ENCODE measurements at places on chromosomes 6 and 20. TPM values are rescaled to one million over a fixed set of nuclear protein-coding genes. Genes with fewer than 3 reads are reported as not detected.

DNA sequence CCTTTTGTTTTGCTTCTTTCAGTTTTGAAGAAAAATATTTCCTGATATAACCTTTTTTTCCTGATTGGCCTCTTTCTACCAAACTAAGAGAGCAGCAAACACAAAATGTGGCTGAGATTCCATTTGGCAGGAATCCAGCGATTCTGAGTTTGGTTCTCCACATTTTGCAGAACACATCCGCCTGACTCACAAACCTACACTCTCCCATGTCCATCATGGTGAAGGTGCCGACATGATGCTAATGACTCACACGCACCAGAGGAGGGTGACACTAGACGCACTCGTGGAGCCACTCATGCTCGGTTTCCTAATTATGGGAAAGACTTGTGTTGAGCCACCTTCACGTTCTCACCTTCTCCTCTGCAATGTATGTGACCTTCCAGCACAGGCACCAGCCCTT, 45.9 kb upstream of the DUSP22 start:
- DNase-seq: no peak

DNA sequence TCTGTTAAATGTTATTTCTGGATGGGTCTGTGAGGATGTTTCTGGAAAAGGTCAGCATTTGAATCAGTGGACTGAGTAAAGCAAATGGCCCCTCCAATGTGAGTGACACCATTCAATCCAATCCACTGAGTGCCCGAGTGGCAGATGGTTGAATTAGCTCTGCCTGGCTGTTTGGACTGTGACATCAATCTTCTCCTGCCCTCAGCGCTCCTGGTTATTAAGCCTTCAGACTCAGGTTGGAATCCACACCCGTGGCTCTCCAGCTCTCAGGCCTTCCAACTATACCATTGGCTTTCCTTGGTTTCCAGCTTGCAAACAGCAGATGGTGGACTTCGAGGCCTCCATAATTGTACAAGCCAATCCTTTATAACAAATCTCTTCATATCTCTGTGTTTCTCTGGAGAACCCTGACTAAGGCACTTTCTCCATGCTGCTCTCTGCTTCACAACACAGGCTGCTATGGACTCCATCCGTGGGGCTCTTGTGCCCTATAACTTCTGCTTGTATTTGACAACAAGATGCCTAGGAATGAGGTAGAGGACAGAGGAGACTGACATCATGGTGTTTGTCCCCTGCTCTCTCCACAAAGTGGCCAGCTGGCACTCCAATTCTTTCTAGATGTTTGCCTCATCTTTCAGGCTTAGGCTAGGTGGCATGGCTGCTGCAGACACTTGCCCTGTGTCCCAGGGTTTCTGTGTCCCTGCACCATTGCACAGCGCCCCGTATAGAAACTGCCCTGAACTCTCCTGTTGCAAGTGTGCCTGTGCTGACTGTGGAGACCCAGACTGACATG, 4.8 kb upstream of the CSTL1 start:
- DNase-seq: no peak

GRCh38 chr6:24780206-24780605, 5.5 kb downstream of the GMNN start:
- no peak for DNase-seq

The CPXM1 gene
- total RNA-seq: 57.1 TPM

The SMIM28 gene
- not detected for total RNA-seq

The KCNK17 gene
- 2.7 TPM for total RNA-seq

The FOXP4 gene
- total RNA-seq: 19.5 TPM

DNA sequence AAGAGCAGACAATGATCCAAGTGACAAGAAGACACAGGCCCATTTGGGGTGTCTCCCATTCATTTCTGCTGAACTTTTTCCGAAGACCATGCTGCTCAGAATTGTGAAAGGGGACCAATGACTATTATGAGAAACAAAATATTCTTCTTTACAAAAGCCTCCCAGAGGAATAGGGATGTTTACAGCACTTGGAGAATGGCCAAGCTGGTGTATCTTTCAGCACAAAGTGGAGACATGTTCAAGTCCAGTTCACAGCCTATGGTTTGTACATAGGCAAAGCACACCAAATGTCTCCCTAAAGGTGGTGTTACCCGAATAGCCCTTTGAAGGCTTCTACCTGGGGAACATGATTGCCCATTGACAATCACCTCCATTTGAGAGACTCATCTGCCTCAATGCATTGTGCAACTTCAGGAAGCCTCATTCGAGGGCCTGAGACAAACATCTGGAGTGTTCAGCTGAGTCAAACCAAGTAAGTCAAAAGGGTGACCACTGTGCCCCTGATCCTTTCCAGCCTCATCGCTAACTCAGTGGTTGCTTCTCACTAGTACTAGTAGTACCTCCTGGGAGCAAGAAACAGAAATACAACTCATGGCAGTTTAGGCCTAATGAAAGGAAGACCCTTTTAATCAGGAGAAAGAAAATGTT, 451.0 kb upstream of the MARCKS start:
- no peak for DNase-seq

- no peak for DNase-seq
Measured at GRCh38 chr6:136072691-136073090, 177.4 kb downstream of the MTFR2 start.

DNA sequence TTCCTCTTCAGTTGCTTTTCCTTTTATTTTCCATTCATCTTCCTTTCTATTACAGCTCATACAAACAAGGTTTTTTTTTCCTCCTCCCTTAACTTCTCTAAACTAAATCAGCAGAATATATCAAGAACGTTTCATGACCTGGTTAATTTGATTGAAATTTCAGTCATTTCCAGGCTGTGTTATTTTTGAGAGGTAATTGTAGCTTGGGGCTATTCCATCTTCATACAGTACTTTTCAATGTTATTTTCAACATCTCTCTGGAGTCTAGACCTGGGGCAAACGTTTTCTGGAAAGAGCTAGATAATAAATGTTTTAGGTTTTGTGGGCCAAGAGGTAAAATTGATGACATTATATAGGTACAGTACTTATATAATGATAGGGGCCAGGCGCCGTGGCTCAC, 4.0 kb upstream of the SLC23A2 start:
- no peak for DNase-seq

DNA sequence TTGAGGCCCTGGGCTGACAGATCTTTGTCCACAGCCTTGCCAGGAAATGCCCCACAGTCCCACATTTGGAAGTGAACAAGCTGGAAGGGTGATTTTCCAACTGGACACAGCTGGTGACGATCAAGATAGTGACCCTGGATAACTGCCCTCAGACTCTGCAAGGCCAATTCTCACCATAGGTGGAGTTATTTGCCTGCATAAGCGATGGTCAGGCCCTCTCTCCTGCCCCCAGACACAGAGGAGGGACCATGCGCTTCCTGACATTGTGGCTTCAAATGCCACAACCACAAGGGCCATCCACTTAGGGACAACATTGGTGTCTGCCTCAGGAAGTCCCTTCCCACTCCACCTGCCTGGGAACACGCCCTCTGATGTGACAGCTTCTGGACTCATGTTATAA, 96.0 kb downstream of the JPH2 start:
- no peak for DNase-seq

The CD24 gene
- 937 TPM for total RNA-seq

DNA sequence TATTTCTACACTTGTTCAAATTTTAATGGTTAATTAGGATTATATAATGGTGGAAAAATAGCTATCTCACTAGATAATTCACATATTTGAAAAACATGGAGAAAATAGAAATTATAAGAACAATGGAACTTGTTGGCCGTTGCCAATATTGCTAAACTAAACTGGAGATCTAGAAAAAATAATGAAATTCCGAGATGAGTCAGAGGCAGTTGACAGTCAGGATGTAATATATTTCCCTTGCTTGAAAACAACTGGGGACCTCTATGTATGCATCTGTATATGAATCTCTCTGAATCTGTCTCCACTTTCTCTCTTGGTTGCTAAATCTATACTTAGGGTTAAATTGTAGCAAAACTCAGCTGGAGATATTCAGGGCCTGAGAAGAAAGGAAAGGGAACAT, 1108.2 kb upstream of the GJE1 start:
- no peak for DNase-seq

DNA sequence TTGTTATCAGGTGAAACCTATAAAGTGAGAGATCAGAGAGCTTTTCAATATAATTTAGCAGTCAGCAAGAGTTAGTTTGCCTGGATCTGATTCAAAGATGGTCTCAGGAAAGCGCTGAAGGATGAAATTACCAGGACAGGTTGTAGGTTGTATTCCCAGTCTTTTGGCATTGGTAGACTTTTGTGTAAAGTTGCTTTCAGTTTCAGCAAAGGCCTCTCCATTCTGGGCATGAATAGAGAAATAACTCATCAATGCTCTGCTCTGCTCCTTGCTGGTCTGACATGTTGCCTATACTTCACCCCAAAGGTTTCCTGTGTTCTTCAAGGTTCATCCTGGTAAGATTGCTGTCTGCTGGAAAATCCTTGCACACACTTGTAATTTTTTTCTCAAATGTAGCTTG, 714.8 kb downstream of the EPM2A start:
- DNase-seq: no peak

The HCK gene
- total RNA-seq: 1.4 TPM

- no peak for DNase-seq
Measured at GRCh38 chr6:26475823-26476729, 18.3 kb downstream of the BTN2A1 start.

DNA sequence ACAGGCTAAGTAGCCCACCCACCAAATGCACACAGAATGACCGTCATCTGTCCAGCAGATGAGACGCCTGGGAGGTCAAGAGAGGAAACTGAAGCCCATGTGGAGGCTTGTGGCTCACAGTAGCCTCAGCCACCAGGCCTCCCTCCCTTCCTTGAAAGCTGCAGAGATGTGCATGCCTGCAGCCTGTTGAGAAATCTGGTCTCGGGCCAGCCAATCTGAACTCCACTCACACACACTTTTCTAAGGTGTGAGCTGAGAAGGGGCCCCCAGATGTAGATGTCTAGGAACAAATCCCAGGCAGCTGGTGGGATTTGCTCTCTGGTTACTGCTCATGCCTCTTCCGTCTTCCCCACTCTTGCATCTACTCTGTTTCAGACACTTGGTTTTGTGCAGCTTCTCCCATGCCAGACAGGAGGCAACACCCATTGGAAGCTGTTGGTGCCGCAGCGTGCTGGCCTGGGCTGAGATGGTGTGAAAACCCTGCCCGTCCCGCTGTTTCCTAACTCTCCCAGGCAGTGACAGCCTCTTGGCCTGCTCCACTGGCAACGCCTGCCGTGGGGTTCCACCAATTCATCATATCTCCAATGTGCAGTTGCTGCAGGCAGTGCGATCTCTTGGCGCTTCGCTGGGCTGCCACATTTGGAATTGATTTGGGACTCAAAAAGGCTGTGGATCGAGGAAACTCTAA, 24.1 kb upstream of the PAX1 start:
- no peak for DNase-seq

- no peak for DNase-seq
Measured at GRCh38 chr6:90005048-90005827, 111.0 kb downstream of the GJA10 start.

The EEF1A2 gene
- 34.9 TPM for total RNA-seq

DNA sequence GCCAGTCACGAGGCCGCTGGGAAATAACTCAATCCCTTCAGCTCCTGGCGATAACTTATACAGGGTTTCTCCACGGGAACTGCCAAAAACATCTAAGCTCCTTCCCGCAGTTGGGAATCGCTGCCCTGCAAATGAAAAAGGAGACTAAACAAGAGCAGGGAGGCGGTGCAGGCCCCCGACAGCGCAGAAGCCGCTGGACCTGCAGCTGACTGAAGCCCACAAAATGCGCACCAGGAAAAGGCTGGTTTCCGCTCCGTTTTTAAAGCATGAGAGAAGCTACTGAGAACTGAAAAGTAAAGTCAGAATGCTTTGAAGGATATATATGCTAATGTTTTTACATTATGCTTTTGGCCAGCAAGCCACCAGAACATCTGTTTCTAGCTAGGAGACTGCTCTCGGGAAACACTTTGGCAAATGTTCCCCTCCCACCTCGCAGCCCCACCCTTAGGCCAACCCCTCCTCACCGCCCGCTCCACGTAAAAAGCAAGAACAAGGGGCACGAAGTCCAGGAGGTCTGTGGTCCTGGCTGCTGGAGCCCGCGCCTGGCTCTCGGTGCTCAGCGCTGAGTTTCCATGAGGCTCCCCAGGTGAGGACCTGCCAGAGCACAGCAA, 90.5 kb downstream of the SOD2 start:
- no peak for DNase-seq

The POLR1C gene
- 32.8 TPM for total RNA-seq

DNA sequence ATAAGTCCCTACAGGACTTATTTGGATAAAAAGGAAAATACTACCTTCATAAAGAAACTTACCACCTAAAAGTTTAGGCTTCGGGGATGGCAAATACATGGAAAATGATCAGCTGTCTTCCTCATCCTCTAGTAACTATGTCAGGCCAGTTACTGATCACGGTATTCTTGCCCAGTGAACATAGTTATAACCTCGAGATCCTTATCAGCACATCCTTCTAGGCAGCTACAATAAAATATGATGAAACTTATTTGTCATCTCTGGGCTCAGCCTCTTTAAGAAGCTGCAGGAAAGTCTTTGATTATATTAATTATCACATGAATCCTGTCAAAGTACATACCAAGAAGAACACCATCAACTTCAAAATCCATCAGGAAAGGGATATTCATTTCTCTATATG, 41.8 kb downstream of the SF3B5 start:
- no peak for DNase-seq

DNA sequence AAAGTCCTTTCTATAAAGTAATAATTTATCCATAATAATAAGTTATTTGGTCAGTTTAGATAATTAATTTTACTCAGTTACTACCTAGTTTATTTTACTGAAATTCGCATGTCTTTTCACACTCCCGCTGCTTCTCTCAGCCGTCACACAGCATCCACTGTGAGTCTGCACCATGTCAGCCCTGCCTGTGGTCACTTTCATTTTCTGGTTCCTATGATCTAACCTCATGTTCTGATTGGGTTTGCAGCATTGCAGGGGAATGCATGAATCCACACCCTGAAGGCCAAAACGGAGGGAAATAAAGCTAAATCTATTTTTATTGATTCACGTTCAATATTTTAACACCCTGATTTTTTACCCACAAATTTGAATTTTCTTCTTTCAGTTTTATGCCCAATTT, 47.4 kb downstream of the PDE10A start:
- no peak for DNase-seq

DNA sequence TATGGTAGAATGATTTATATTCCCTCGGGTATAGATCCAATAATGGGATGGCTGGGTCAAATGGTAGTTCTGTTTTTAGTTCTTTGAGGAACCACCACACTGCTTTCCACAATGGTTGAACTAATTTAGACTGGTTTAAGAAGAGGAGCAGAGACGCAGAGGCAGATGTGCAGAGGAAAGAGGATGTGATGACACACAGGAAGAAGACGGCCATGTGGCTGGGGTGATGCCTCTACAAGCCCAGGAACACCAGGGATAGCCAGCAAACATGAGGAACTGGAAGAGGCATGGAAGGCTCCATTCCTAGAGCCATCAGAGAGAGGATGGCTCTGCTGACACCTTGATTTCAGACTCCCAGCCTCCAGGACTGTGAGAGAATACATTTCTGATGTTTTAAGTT, 218.3 kb upstream of the DTNBP1 start:
- DNase-seq: no peak

- no peak for DNase-seq
Measured at GRCh38 chr20:19631410-19631809, 126.6 kb upstream of the RIN2 start.

- DNase-seq: no peak
Measured at GRCh38 chr20:4524792-4525191, 196.9 kb upstream of the PRND start.

The OTOR gene
- not detected for total RNA-seq

The APOBEC2 gene
- total RNA-seq: not detected

The BMP5 gene
- total RNA-seq: 0.07 TPM

GRCh38 chr6:167744681-167745669, 81.7 kb upstream of the AFDN start:
- DNase-seq: no peak

All from WTC11 (cell line).